ENCODE measurements at places on chromosomes 7 and 10. TPM values are rescaled to one million over a fixed set of nuclear protein-coding genes. Genes with fewer than 3 reads are reported as not detected.

The PDIA4 gene
- 463 TPM for total RNA-seq

The PTN gene
- 4.7 TPM for total RNA-seq

The CPA4 gene
- 4.7 TPM for total RNA-seq

The OPALIN gene
- 0.05 TPM for total RNA-seq

The CNNM1 gene
- 0.35 TPM for total RNA-seq

The ABCC2 gene
- total RNA-seq: 0.65 TPM

The HSPA12A gene
- total RNA-seq: 79.5 TPM

The CALY gene
- total RNA-seq: not detected

The LEP gene
- not detected for total RNA-seq

The NME8 gene
- total RNA-seq: not detected

The GTF2IRD2 gene
- total RNA-seq: 6.4 TPM

The DKK1 gene
- total RNA-seq: 2.7 TPM

The CCL24 gene
- not detected for total RNA-seq

The RHEB gene
- total RNA-seq: 115 TPM

The FXYD4 gene
- not detected for total RNA-seq

The IDI2 gene
- total RNA-seq: not detected

The NEUROG3 gene
- not detected for total RNA-seq

The PNLIPRP1 gene
- not detected for total RNA-seq

The HDAC9 gene
- total RNA-seq: 97.6 TPM

The ADRA2A gene
- not detected for total RNA-seq

The CYP3A4 gene
- not detected for total RNA-seq
